Esophagus squamous epithelium (tissue), 5 donors: ENCODE measurements at places on chromosomes 11 and 22.

GRCh38 chr22:32531931-32532819, 57.6 kb downstream of the FBXO7 start:
- no peak for DNase-seq

DNA sequence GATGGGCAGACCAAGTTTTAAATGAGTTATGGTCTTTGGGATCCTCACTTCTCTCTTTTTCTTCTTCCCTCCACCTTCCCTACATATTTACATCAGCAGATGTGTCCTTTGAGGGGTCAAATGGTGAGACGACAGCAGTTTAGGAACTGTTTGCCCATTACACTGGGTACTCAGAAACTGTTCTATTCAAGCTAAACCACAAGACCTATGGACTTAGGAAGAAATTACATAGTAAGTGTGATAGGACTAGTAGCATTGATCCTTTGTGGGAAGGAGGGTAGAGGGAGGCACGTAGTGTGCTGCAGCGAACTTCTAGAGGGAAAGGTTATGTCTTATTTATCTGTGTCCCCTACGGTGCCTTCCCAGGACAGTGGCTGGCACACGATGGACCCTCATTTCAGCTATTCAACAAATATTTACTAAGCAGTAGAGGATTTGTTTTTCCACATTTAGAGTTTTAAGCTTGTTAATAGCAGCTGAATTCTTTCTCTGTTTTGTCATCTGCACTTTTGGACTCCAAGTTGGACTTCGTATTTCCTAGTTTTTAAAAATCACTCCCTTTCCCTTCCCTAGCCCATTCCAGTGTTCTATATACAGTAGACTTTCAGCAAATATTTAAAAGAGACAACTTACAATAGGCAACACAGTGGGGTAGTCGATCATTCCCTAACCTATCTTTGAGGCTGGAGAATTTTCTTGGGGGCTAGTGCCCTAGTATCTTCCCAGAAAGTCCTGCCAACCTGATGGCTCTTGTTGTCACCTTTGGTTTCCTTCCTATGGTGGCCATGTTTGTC, 13.9 kb downstream of the FZD4 start:
- DNase-seq: no peak

DNA sequence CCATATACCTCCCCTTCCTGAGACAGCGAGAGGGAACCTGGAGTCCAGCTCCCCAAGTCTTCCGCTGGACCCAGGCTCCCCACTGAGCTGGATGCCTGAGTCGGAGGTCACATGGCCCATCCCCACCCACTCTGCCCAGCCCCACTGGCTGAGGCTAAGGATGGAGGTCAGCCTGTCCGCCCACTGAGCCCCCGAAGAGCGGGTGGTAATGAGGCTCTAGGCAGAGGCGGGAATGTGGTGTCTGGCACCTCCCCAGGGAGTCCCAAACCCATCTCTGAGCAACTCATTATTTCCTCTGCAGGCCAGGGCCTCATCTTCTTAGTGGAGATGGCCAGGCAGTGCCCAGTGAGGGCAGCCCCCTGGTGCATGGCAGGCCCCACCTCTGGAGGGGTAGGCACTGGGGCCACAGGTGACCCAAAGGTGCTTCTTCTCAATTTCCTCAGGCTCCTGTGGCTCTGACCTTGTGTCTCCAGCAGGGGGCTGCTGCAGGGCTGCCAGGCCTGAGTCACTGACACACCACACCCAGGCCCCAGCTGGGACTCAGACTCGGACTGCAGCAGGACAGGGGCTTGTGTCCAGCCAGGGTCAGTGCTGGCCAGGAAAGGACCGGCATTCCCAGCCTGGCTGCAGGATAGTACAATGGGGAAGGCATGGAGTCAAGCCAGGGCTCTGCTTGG, 10.2 kb upstream of the PDE2A start:
- DNase-seq: no peak

DNA sequence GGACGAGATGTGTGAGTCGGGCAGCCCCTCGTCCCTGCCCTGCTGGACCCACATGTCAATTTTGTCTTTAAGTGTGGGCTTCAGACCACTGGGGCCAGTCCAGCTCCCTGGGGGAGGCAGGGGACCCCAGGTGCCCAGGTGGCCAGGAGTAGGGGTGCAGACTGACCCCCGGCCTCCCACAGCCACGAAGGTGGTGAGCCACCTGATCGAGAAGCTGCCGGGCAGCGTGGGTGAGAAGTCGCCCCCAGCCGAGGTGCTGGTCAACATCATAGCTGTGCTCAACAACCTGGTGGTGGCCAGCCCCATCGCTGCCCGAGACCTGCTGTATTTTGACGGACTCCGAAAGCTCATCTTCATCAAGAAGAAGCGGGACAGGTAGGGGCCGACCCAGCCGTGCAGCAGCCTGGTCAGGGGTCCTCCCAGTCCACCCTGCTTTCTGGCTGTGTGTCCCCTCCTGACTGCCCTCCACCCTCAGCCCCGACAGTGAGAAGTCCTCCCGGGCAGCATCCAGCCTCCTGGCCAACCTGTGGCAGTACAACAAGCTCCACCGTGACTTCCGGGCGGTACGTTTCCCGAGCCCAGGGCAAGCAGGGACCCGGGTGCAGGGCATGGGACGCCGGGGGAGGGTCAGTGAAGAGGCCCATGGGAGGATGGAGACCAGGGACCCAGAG, 9.9 kb downstream of the PKP3 start:
- no peak for DNase-seq

DNA sequence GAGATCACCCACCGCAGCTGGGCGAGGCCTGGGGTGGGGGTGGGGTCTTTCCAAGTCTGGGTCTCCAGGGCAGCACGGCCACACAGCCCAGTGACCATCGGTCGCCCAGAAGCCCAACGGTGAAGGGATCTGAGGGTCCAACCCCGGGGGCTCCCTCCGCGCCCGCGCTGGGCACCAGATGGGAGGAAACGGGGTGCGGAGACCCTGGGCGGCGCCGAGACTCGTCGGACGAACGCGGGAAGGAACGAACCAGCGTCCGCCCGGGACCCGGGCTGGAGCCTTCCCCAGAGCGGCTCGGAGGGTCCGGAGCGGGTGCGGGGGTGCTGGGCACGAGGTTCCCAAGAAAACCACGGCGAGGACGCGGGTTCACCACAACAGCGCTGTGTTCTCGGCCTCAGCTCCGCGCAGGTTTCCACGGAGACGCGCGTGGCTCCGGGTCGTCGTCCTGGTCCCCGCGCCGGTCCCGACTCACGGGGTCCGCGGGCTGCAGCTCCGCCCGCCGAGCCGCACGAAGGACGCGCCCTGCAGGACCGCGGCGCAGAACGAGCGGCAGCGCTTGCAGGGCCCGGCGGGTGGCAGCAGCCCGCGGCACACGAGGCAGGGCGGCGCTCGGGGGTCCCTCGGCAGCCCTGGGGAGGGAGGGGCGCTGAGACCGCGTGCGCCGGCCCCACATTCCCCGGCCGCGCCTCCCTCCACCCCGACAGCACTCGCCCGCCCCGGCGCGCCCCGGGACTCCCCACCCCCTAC, 2.3 kb upstream of the IL17REL start:
- no peak for DNase-seq

DNA sequence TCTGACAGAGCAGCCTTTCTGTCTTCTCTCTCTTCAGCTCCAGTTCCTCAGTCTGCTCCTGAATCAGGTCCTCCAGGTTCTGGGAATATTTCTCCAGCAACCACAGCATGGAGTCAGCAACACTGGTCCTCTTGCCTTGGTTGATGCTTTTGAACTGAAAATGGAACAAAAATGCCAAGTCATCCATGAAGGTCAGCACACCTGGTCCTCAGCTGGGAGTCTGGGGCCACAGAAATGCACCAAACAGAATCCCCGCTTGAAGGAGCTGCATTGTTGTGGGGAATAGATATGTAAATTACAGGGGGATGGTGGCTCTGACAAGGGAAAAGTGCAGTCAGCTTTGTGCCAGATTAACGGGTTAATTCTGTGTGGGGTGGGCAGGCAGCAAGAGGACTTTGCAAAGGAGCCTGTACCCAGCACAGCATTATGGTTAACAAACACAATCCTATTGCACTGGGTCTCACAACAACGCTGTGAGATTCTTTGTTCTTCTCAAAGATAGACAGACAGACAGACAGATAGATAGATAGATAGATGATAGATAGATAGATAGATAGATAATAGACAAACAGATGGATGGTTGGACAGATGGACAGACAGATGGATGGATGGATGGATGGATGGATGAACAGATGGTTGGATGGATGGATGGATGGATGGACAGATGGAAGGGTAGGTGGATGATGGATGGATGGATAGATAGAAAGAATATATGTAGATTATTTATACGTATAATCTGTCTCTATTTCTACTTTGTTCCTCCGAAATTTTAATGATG, 33.8 kb upstream of the LRRC32 start:
- no peak for DNase-seq
